ENCODE measurements at places on chromosomes 7 and 10. TPM values are rescaled to one million over a fixed set of nuclear protein-coding genes. Genes with fewer than 3 reads are reported as not detected.

- no peaks in the 10 kb centered on the region for H3K36me3 ChIP-seq
- no peaks in the 10 kb centered on the region for H3K4me1 ChIP-seq
- no peak overlapping the region for H3K4me3 ChIP-seq
- no peaks in the 10 kb centered on the region for H3K27me3 ChIP-seq
Measured at GRCh38 chr7:83835424-83835823, 186.5 kb upstream of the SEMA3E start.

KCND2 gene
- not detected for total RNA-seq

PCLO gene
- 4.2 TPM for total RNA-seq

- no peak for DNase-seq
- H3K4me3 ChIP-seq: no peak overlapping the region
- peaks cover 16% of the 10 kb centered on the region for H3K4me1 ChIP-seq
- H3K27ac ChIP-seq: no peak overlapping the region
Measured at GRCh38 chr7:46143949-46144917, 223.2 kb upstream of the IGFBP3 start.

TRPV5 gene
- not detected for total RNA-seq
